Activated B cell treated with CpG ODN at 0.5 μM for 24 hours (primary cell): ENCODE measurements at places on chromosomes 5 and 9. TPM values are rescaled to one million over a fixed set of nuclear protein-coding genes. Genes with fewer than 3 reads are reported as not detected.

- peak overlapping the region; percentile 47 for H3K27ac ChIP-seq
- H3K27me3 ChIP-seq: no peaks in the 10 kb centered on the region
- no peak overlapping the region for H3K4me3 ChIP-seq
- H3K36me3 ChIP-seq: peaks cover 70% of the 10 kb centered on the region
These were observed 61.6 kb downstream of the FNBP1 start for GRCh38 chr9:129981180-129981907.

RALGPS1 gene
- 14.7 and 21.7 TPM in 2 replicates for total RNA-seq

LECT2 gene
- total RNA-seq: not detected in 2 replicates

DNA sequence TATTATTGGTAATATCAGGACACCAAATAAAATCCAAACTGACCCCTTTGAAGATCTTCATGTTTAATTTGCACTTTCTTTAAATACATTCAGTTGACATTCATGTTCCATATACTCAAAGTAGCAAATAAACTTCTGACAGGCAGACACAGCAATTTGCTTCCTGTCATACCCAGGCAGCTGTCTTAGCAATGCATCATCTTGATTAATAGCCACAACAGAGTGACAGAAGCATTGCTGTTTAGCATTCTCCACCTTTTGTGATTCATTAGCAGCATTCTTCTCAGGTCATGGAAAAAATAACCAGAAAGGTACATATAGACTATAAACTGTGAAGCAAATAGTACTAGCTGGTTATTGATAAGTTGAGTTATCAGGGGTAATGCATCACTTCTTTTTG lies 366.8 kb downstream of the CYLC2 start:
- no peaks in the 10 kb centered on the region for H3K4me1 ChIP-seq
- H3K27me3 ChIP-seq: no peaks in the 10 kb centered on the region
- H3K27ac ChIP-seq: no peak overlapping the region
- H3K36me3 ChIP-seq: no peaks in the 10 kb centered on the region
- H3K4me3 ChIP-seq: no peak overlapping the region

DNA sequence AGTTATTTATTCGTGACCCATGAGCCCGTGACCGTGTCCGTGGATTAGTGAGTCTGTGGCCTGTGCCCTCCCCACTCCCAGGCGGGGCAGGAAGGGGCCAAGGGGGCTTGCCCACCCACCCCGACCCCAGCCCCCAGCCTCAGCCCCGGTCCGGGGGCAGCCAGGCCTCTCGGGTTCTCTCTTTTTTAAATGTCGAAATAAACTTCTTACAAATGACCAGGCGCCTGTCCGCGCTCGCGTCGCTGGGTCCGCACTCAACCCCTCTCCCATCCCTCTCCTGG lies 7.6 kb downstream of the BARHL1 start:
- H3K27ac ChIP-seq: no peak overlapping the region
- peaks cover 18% of the 10 kb centered on the region for H3K4me1 ChIP-seq
- H3K27me3 ChIP-seq: peaks cover 44% of the 10 kb centered on the region
- DNase-seq: no peak
- peaks cover 15% of the 10 kb centered on the region for H3K36me3 ChIP-seq

DNA sequence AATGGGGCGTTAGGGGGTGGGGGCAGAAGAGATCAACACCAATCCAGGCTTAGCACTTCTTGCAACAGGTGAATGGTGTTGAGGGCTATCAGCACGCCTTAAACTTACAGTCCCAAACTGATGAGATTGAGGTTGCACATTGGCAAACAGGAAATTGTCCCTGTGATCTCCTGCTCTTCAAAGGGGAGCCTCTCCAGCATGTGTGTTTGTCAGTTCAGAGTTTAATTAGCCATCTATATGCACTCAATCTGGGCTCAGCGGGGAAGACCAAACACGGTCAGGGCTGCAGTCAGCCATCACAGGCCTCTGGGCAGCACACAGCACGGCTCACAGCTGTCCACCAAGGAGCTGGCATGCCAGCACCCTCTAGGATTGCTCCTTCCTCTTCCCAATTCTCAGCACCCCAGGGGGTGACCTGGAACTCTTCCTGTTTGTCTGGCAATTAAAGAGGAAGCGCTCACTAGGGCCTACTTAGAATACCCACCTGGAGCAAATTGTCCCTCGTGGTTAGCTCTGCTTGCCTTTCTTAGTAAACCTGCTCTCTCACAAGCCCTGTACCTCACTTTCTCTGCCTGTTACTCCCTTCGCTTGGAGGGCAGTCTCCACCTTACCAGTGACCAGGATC lies 217.4 kb downstream of the SLIT3 start:
- no peaks in the 10 kb centered on the region for H3K27me3 ChIP-seq
- H3K4me1 ChIP-seq: no peaks in the 10 kb centered on the region
- no peak for DNase-seq
- H3K36me3 ChIP-seq: no peaks in the 10 kb centered on the region

GRCh38 chr9:127162864-127163365 lies 40.5 kb upstream of the ANGPTL2 start:
- no peak overlapping the region for H3K4me3 ChIP-seq
- peaks cover 47% of the 10 kb centered on the region for H3K4me1 ChIP-seq
- H3K27ac ChIP-seq: peak overlapping the region; percentile 42
- H3K36me3 ChIP-seq: no peaks in the 10 kb centered on the region

SLC6A18 gene
- not detected in 2 replicates for total RNA-seq

DNA sequence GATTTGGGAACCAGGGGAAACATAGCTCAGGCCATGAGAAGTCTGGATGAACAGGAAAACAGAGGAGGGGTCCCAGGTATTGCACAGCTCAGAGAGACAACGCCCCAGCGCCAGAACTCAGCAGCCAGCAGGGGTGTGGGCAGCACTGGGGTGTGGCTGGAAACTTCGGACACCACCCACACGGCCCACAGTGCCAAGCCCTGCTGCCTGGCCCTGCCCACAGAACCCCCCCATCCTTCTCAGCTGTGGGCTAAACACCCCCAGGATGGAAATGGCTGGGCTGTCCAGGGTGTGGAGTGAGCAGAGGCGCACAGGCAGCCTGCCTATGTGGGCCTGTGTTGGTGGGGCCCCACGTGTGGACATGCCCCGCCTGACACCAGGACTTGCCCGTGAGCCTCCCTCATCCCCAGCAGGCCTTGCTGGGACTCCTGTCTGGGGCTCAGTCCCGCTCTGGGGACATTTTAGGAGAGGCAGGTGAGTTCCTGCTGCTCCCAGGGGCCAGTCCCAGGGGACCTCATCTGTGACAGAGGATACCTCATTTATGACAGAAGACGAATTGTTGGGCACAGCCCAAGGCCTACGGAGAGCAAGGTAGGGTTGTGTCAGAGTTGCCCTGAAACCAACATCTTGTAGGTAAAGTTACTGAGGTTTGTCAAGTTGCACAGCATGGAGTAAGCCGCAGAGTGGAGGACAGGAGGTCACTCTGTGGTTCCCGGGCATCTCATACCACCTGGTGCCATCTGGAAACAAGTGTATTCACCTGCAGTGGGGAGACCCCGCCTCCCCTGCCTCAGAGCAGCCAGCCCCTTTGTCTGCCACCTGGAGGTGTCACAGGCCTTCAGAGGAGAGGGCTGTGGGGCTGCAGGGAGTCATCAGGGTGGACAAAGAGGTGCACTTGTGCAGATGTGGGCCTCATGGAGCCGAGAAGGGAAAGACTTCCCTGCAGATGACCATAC lies 183.2 kb downstream of the AUH start:
- no peak overlapping the region for H3K4me3 ChIP-seq
- H3K4me1 ChIP-seq: peaks cover 35% of the 10 kb centered on the region
- H3K27ac ChIP-seq: no peak overlapping the region
- no peak for DNase-seq
- no peaks in the 10 kb centered on the region for H3K36me3 ChIP-seq
